Lung (tissue), 17 donors: ENCODE measurements at places on chromosomes 11 and 22. TPM values are rescaled to one million over a fixed set of nuclear protein-coding genes. Genes with fewer than 3 reads are reported as not detected.

The BARX2 gene
- 0.76 TPM for polyA plus RNA-seq

The OR51I1 gene
- polyA plus RNA-seq: not detected

DNA sequence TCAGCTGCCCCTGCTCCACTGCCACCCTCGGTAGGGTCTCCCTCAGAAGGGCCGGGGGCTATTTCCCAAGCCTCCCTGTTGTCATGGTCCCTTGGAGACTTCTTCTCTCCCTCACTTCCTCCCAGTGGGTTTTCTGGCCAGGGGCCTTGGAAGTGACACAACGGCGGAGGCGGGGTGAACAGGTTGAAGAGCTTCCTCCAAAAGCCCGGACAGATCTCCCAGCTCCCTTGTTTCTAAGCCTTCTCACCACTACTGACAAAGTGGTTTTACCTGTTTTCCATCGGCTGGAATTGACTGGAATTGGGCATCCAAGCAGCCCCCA lies 14.5 kb downstream of the MYH9 start:
- DNase-seq: peak; percentile 90

DNA sequence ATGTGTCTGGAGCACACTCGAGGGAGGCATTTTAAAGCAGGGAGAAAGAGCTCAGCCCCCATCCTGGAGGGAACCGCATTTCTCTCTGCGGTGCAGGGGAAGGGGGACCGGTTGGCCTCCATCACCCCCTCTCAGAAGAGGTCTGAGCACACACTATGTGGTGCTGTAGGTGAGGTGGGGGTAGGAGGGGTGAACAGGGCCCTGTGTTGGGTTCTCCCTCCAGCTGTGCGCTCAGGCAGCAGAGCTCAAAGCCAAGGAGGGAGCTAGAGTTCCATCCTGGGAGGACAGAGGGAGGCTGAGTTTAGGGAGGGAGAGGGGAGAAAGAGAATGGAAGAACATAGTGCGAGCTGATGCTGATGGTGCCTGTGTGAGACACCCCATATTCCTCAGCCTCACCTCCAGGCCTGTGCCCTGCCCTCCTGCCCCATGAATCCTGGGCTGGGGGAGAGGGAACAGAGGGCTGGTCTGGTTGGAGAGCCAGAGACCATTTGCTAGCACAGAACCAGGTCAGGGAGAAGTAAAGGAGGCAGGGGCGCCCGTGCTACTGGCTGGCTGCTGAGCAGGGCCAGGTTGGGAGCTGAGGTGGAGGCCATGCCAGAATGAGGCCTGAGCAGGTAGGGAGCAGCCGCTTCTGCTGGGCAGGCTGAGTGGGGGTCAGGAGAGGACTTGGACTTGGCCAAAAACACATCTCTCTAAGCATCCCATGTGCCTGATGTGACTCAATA lies 43.7 kb downstream of the ALX4 start:
- DNase-seq: no peak

The NELL1 gene
- polyA plus RNA-seq: 0.05 TPM

DNA sequence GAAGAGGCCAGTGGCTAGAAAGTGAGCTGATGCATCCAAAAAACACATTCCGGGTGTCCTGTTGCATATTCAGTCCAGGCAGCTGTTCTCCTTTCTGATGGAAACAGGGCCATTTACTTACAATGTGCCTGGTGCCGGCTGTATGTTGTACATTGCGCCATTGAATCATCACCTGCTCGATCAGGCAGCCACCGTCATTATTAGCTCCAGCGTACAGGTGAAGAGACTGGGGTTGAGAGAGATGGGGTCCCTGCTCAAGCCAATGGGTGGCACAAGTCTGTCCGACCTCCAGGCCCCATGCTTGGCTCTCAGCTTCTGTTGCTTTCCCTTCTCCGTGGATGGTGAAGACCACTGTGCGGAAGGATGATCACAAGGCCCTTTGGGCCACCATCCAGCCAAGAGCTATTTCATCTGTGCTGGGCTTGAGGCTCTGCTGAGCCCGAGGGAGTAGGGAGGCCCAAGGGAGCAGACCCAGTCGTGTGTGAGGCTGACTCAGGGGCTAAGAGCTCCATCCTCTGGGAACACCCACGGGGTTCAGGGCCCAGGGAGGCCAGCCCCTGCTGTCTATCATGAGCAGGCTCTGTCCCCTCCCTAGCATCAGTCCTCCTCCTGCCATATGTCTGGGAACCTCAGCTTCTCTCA lies 20.7 kb upstream of the EMID1 start:
- DNase-seq: no peak

- no peak for DNase-seq
Observed at GRCh38 chr22:50243685-50244419, 971 bp downstream of the TUBGCP6 start.

GRCh38 chr11:11263238-11264005 lies 89.6 kb downstream of the CSNK2A3 start:
- DNase-seq: no peak

The MMP13 gene
- polyA plus RNA-seq: 0.08 TPM

The TPH1 gene
- 0.13 TPM for polyA plus RNA-seq

The CASP5 gene
- polyA plus RNA-seq: 16.3 TPM

DNA sequence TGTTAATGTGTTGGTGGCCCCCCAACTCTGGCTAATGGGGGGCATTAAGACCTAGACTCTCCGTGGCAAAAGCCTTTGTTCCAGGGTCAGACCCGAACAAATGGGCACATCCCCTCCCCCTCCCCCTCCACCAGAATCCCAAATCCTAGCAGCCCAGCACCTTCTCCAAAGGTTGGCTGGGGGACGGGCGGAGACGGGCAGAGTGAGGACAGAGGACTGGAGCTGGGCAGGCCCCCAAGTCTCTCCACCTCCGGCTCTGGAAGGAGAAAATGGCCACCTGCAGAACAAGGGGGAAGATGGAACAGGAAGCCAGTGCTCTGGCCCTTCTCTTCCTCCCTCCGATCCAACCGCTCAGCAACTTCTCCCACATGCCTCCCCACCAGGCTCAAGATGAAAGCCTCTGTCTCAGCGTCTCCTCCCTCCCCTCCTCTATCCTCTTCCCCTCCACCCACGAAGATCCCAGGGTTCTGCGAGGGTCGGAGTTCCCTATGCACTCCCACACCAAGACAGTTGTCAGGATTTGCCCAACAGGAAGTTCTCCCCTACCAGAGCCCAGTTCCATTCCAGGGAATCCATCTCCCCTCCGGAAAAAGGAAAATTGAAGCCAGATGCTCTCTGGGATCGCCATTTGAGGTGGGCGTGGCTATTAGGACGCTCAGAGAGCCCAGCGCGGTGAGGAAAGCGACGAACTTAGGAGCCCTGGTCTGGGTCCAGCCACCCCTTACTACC lies 20.1 kb downstream of the ADA2 start:
- peak; percentile 91 for DNase-seq

DNA sequence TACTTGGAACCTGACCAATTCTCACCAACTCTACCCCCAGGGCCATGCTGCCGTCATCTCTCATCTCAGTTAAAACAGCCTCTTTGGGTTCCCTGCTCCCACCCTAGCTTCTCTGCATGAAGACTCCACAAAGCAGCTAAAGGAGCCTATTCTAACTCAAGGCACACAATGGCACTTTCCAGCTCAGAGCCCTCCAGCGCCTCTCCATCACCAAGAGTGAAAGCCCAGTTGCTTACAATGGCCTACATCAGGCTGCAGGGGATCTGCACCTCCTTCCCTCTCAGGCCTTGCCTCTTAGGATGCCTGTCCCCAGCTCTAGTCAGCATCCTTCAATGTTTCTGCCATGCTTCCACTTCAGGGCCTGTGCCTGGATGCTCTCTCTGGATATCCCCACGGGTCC lies 83.7 kb upstream of the GNAZ start:
- no peak for DNase-seq

The ARHGAP8 gene
- polyA plus RNA-seq: 21.6 TPM

DNA sequence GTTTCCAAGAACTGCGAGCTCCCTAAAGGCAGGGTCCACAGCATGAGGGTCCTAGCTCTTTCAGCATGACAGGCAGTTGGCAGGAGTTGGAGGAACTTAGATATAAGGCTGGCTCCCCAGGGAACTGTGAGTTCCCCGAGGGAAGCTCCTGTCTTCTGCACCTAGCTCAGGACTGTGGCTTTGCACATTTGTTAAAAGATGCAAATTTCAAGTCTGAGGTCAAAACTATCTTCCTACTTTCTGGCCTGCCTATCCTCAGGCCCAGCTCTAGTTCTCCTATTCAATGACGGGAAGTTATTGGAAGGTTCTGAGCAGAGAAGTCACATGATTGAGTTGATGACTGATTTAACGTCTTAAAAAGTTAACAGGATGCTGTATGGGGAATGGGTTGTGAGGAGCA lies 11.7 kb upstream of the UCP3 start:
- no peak for DNase-seq

The APOL5 gene
- not detected for polyA plus RNA-seq

The CECR2 gene
- polyA plus RNA-seq: 1.1 TPM

- DNase-seq: peak; percentile 30
Observed at GRCh38 chr22:28582806-28583205, 96.8 kb downstream of the TTC28 start.

- peak; percentile 69 for DNase-seq
Observed at GRCh38 chr11:66906061-66906733, 49.3 kb downstream of the LRFN4 start.

The PGA5 gene
- 0.09 TPM for polyA plus RNA-seq

GRCh38 chr11:104169091-104169490 lies 5.1 kb upstream of the PDGFD start:
- no peak for DNase-seq

GRCh38 chr11:71459076-71459766 lies 6.2 kb downstream of the NADSYN1 start:
- DNase-seq: no peak

GRCh38 chr11:22666325-22666687 lies at the start of gene GAS2:
TSS of gene GAS2 (plus strand) at chr11:22666611. CDS start at chr11:22674870, 8,259 bp downstream.
- DNase-seq: no peak

GRCh38 chr22:43928468-43928867 lies 4.9 kb downstream of the PNPLA3 start:
- no peak for DNase-seq

The MRPL21 gene
- polyA plus RNA-seq: 70.4 TPM

GRCh38 chr11:44451706-44452105 lies 113.8 kb upstream of the CD82 start:
- DNase-seq: no peak

DNA sequence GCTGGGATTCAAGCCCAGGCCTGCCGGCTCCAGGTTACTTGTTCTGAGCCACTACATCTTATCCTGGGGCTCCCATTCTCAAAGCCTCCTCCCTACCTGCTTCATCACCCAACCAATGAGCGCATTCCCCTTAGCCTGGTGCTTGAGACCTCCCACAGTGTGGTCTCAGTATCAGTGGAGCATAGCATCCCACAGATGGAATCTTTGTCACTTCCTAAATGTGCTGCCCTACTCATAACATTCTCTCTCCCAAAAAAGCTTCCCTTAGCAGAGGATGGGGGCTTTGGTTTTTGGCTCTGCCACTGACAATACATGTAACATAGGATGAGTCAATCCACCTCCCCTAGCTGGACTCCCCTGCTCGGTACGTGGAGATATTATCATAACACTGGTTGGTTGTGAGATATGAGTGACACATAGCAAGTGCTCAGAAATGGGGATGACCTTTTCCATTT lies 28.8 kb downstream of the TEAD1 start:
- no peak for DNase-seq

The CCDC157 gene
- polyA plus RNA-seq: 4.1 TPM

The PRAME gene
- polyA plus RNA-seq: 0.02 TPM

GRCh38 chr22:43185860-43186261 lies 1.1 kb downstream of the TTLL12 start:
- peak; percentile 79 for DNase-seq

DNA sequence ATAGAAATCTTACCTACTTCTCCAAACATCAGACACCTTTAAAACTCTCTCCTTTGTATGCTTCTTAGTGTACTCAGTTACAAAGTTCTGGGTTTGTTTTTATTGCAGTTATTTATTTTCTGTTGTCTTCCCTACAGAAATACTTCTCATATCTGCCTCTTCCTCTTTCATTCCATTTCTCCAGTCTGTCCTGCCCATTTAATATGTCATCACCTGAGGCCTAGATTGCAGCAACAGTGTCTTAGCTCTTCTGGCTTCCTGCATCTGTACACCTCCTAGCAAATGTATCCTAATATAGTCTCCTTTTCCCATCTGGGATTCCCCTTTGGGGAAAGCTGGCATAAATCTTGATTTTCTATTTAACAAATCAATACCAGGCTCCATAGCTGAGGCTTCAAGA lies 34.9 kb upstream of the PCF11 start:
- DNase-seq: no peak

DNA sequence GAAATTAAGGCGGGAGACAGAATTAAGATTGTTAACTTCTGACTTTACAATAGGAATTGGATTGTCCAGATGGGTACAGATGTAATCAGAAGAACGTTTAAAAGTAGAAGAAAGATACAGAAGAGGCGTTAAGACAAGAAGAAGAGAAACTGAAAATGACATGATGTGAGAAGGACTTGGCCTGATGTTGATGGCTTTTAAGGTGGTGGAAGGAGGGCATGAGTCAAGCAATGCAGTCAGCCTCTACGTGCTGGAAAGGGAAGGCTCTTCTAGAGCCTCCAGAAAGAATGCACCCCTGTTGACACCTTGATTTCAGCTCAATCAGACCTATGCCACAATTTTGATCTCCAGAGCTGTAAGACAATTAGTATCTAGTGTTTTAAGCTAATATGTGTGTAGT lies 466.9 kb upstream of the LRRC4C start:
- DNase-seq: no peak

- DNase-seq: no peak
Observed at GRCh38 chr22:22731374-22731676, 86.9 kb downstream of the GGTLC2 start.

The FOLR1 gene
- 76.0 TPM for polyA plus RNA-seq

DNA sequence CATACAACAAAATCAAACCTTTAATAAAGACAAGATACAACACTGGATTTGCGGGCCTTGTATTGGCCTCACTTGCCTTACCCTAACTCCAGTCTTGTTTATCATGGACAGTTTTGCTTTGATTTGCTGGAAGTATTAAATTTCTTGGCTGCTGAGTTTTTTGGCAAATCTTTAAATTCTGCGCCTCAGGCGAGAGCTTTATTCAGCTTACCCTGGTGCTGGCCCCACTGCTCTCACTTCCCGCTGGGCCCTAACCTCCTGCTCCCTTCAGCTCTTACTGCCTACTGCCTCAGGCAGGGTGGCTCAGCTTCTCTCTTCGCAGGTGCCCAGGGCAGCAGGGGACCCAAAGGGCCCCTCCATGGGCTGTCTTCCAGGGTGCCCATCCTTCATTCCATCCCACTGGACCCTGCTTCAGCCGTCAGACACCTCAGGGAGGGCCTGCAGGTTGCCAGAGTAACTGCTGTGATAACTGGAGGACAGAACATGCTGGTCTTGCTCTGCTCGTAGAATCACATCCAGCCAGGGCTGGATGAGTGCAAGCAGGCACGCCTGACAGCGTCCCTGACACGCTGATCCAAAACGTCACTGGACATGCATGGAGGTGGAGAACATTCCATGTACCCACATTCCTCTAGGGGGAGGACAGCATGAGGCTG lies 45.7 kb upstream of the TUB start:
- no peak for DNase-seq

The SLC17A6 gene
- not detected for polyA plus RNA-seq

The MTCH2 gene
- polyA plus RNA-seq: 74.3 TPM

- no peak for DNase-seq
Observed at GRCh38 chr11:117852309-117852708, 24.1 kb downstream of the FXYD6 start.

The TKFC gene
- 44.4 TPM for polyA plus RNA-seq

DNA sequence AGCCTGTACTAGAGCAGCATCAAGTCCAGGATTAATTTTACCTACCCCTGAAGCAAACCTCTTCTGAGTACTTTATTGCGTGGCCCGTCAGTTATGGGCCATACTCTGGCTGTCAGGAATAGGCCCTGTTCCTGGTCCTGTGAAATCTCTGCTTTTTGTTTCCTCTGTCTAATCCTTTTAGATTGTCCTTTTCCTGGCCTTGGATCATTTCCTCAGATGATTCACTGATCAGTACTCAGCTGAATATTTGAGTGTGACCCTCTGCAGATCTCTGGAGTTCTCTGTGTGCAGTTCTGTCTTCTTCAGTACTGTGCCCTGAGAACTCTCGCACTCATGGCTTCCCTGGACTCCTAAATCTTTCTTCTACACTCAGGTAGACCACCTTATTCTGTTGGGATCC lies 123.5 kb downstream of the UVRAG start:
- DNase-seq: no peak
